GM12864 (cell line): ENCODE measurements at places on chromosomes 13 and 19.

DNA sequence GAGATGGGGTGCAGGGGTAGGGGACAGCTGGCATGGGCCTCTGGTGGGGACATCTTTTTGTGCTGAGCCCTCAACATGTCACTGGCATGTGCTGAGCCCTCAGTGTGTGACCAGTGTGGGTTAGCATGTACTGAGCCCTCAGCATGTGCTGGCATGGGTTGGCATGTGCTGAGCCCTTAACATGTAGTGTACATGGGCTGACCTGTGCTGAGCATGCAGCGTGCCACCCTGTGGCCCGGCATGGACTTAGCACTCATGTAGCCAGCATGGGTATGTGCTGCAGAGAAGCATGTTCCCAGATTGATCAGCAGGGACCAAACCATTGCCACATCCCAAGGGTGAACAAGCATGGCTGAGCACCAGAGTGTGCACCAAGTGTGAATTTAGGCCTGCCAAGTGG lies 11.5 kb downstream of the HIPK4 start:
- DNase-seq, result no peak

DNA sequence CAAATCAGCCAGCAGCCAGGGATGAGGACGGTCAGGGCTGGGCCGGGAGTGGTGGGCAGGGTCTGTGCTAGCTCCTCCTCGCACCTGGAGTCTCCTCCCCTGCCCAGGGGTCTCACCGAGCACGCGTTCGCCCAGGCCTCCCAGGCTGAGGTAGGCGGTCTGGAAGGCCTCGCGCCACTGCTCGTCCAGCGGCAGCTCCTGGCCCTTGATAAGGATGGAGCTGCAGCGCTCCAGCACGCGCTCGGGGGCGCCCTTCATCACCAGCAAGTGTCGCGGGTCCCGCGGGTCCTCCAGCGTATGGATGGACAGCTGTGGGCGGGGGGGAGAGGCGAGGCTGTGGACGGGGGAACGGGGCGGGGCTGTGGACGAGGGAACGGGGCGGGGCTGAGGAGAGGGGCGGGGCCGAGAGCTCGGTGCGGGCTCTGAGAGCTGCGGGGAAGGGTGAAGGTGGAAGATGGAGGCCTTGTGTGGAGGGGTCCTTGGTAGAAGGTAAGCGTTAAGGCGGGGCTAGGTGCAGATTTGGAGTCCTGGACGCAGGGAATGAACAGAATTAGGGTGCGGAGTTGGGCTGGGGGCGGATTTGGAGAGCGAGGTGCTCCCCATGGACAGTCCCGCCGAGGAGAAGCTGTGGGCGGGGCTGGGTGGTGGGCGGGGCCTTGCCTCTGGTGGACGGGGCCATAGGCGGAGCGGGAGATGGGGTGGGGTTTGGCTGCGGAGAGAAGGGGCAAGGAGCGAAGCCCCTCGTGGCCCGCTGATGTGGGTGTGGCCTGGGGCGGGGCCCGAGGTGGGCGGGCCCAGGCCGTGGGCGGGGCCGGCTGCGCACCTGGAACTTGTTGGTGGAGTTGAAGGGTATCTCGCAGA lies 5.7 kb downstream of the ATP4A start:
- DNase-seq, result no peak

GRCh38 chr19:10701955-10702525 lies 801 bp downstream of the QTRT1 start:
- no peak for DNase-seq

DNA sequence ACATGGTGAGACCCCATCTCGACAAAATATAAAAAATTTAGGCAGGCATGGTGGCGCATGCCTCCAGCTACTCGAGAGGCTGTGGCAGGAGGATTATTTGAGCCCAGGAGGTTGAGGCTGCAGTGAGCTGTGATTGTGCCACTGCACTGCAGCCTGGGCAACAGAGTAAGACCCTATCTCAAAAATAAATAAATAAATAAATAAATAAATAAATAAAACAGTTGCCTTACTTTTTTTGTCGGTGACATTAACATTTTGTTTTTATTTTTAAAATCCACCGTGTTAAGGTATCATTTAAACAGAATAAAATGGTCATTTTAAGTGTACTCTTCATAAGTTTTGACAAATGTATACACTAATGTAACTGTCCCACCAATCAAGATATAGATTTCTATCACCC lies 57.0 kb downstream of the RASL11A start:
- no peak for DNase-seq

DNA sequence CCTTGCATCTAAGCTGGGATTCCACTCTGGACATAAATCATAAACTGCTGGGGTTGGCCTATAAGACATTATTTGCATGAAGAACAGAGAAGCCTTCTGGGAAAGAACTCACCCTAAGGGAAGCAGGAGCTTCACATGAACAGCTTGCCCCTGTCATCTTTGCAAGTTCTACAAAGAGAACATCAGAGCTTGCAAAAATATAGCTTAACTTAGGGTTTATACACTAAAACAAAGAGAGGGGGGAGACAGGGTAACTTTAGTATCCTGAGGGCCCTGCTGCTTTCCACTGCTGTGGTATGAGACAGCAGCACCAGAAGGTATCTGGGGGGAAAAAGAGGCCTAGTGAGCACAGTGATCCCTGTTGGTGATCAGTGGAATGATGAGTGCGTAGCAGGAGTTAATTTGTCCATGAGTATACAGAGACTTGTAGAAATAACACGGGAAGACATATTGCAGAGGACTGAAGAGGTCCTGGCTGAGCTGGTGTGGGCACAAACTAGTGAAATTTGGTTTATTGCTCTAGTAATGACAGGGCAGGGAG lies 116.1 kb upstream of the TSC22D1 start:
- no peak for DNase-seq

DNA sequence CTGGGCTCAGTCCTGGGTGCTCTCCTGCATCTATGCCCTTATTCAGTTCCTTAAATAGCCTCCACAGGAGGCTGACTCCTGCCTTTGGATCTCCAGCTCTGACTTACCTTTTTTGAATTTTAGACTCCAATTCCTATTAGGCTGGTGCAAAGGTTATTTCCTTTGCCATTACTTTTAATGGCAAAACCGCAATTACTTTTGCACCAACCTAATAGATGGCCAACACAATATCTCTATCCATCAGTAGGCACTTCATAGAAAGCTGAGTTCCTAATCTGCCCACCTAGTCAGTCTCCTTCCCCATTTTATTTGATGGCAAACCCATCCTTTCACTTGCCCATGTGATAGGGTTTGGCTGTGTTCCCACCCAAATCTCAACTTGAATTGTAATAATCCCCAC lies 95.3 kb downstream of the CACNA1A start:
- DNase-seq, result no peak

DNA sequence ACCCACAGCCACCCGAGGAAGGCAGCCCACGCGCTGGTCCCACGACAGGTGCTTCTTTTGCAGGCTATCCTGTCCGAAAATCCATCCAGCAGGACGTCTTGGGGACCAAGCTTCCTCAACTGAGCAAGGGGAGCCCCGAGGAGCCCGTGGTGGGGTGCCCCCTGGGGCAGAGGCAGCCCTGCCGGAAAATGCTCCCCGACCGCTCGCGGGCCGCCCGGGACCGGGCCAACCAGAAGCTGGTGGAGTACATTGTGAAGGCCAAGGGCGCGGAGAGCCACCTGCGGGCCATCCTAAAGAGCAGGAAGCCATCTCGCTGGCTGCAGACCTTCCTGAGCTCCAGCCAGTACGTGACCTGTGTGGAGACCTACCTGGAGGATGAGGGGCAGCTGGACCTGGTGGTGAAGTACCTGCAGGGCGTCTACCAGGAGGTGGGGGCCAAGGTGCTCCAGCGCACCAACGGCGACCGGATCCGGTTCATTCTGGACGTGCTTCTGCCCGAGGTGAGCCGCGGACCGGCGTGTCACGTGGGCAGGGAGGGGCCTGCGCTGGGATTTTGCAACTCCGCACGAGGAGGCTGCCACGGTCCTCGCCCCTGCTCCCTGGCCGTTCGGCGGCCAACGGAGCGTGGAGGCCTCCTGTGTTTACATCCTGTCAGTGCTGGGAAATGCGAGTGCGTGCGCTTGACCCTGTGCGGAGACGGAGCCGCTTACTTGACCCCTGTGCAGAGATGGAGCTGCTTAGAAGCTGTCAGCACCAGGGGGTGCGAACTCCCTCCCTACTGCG lies 12.9 kb upstream of the NDUFS7 start:
- DNase-seq, result no peak

- no peak for DNase-seq
Observed at GRCh38 chr13:74246487-74246886, 112.3 kb upstream of the KLF12 start.

- DNase-seq, result no peak
Observed at GRCh38 chr19:3068071-3068470, 5.8 kb upstream of the TLE5 start.

DNA sequence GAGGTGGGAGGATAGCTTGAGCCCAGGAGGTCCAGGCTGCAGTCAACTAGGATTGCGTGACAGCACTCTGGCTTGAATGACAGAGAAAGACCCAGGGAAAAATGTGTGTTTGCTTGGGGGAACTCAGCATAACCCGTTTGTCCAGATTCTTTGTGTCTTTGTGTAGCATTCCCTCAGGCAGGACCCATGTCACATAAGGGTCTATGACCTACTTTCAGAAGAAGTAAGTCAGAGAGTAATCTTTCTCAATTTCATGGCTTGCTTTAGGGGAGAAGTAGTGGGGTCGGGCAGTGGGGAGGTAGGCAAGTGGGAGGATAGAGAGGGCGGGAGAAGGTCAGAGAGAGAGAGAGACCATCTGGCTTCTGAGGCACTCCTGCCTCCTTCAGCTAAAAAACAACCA lies 11.9 kb upstream of the PSPC1 start:
- no peak for DNase-seq

DNA sequence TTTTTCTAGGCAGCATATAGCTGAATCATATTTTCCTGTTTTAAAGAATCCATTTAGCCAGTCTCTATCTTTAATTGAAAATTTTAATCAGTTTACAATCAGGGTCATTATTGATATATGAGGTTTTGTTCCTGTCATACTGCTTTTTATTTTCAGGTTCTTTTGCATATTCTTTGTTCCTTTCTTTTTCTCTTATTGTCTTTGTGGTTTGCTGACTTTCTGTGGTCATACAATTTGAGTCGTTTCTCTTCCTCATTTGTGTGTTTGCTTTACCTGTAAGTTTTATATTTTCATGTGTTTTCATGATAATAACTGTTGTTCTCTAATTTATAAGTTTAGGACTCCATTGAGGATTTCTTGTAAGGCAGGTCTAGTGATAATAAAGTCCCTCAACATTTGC lies 812.6 kb downstream of the DACH1 start:
- peak; percentile 7 for DNase-seq

- no peak for DNase-seq
Observed at GRCh38 chr13:110382229-110382628, 75.1 kb downstream of the COL4A2 start.

DNA sequence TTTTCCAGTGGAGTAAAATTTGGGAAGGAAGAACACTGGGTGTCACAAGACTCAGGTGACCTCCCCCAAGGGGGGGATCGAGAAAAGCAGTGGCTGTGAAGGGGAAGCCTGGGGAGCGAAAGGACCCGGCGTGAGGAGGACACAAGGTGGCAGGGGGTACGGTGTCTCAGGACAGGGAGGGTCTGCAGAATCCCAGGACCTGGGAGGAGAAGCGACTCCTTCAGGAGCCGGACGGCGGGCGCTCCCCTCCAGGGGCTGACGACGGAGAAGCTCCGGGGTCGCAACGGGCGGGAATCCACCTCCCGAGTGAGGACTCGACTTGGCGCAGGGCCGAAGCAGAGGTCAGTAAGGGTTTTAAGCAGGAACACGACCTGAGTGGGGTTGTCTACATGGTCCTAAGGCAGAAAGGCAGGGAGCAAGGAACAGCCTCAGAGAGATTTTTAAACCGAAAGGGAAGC lies 529 bp downstream of the ZNF836 start:
- no peak for DNase-seq

- no peak for DNase-seq
Observed at GRCh38 chr19:610071-610800, 20.6 kb downstream of the HCN2 start.

- DNase-seq, result no peak
Observed at GRCh38 chr19:6070720-6071485, 39.4 kb downstream of the RFX2 start.

GRCh38 chr13:27372896-27373295 lies 51.5 kb upstream of the GTF3A start:
- DNase-seq, result no peak

GRCh38 chr13:23558675-23559536 lies 11.3 kb upstream of the TNFRSF19 start:
- no peak for DNase-seq

DNA sequence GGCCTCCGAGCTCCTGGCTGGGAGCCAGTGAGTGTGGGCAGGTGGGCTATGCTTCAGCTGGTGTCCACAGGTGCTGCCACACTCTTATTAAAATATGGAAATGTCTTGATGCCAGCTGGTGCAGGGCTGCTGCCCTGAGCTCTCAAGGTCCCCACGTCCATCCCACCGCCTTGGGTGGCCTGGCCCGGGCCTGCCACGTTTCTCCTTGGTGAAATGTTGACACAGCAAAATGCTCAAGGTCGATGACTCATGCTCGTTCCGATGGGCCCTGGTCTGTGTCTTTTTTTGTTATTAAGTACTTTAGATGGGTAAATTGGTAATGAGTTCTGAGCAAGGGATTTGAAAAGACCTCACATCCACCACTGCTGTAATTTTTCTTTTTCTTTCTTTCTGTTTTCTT lies 524.7 kb downstream of the MYO16 start:
- no peak for DNase-seq

DNA sequence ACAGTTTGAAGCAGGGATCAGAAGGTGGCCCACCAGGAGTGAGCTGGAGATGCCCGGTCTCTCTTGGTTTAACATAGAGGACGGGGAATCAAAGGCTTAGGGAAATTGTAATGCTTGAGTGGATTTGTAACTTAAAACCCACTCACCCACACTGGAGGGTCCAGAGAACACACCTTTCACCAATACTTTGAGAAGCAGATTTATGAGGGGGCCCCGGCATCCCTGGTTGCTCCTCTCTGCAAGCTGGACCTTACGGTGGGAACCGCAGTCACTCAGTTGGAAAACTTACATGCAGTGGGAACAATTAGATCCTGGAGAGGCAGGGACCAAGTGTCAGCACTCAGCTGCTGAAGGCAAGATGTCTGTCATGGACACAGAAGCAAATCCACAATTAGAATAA lies 20.5 kb downstream of the PPP5C start:
- DNase-seq, result no peak

DNA sequence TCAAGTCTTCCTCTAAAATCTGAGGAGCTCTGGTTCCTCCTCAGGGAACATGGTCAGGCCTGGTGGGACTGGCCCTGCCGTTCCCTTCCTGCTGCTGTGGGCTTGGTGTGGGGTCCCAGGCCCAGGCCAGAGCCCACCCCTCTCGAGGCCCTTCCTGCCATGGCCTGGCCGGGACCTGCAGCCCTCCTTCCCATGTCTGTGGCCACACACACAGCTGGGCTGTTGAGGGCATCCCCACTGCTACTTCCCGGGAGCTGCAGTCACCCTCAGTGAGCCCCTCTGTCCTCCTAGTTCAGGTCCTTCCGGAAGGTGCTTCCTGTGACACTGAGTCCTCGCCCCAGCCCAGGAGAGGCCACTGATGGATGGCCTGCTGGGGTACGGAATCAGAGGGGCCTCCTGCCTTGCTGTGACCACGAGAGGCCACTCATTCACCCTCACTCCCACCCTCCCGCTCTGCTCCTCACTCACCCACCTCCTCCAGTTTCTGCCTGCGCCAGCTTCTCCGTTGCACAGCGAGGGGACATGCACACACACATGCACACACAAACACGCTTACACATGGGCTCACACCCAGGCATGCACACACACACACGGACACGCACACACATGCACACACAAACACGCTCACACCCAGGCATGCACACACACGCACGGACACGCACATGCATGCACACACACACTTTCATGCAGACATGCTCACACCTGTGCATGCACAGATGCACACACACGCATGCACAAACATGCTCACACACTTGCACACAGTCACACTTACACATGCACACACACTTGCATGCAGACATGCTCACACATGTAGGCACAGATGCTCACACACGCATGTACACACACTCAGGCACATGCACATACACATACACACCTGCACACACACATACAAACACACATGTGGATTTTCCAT lies 7.3 kb upstream of the MCF2L start:
- no peak for DNase-seq
